Amniotic stem cell (primary cell): ENCODE measurements at places on chromosomes 1 and 21.

DNA sequence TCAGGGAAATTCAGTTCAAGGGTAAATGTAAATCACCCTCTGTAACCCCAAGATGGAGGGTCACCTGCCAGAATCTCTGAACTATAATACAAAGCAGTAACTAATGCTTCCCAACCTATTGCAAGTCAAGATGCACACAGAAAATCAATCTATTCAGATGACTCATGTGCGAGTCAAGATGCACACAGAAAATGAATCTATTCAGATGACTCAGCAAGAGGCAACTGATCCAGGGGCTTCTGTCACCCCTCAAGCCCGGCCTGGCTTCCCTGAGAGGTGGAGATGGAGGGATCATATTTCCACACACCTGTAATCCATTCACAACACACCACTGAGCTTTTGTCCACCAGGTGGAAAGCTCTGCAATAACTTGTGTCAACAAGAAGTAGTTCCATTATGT lies 17.4 kb upstream of the HIVEP3 start:
- DNase-seq, result no peak

- DNase-seq, result peak; percentile 78
These were observed 8.2 kb upstream of the SSX2IP start for GRCh38 chr1:84698151-84699110.

- DNase-seq, result no peak
These were observed 2.5 kb downstream of the MR1 start for GRCh38 chr1:181036107-181036836.

DNA sequence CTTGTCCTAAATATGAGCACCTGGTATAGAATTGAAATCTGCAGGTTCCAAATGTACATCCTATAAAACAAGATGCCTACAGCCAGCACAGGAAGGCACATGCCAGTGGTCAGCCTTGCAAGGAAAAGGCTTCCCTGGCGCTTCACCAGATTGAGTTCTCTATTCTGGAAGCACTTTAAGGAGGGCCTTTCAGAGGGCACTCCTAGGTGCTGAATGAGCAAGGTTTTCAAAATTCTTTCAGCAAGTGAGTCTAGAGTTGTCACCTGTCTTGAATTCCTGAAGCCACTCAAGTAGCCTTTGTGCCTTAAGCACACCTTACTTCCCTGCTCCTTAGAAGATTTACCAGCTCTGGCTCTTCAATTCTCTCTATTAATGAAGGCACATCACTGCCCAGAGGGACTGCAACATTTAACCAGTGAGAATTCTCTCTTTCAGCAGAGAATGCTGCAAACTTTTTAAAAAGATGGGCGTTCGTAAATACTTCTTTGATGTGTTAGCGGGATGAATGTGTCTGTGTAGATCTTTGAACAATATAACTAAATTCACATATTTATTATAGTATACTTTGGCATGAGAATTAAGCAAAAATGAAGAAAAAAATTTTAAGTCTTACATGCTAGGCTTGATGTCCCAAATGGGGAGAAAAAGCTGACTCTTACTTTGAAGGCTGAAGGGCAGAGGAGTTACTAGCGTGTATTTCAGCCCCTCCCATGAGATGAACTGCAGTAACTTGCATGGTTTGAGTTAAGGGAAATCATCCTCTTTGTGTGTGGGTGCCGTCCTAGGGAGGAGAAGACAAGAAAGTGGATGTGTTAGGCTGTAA lies 162.0 kb downstream of the NTPCR start:
- DNase-seq, result no peak

GRCh38 chr1:156571261-156571852 lies 1.0 kb downstream of the IQGAP3 start:
- DNase-seq, result peak; percentile 91

DNA sequence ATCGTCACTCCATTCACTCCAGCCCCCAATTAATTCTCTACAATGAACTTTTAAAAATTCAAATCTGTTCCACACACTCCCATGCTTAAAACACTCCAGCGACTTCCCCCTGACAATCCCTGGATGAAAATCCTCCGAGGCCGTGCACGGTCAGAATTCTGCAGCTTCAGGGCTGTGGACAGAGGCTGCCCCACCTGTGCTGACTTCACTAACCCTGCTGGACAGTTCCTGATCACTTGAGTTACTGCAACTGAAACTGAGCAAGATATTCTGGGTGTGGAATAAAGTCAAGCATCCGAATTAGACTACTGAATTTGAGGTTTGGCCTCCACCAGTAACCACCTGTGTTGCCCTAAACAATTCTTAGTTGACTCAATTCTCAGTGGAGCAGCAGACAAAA lies 1.0 kb upstream of the JAK1 start:
- DNase-seq, result no peak

- DNase-seq, result no peak
These were observed 77.6 kb upstream of the CD34 start for GRCh38 chr1:207988326-207989165.

GRCh38 chr1:182685215-182685614 lies 828 bp upstream of the RGS8 start:
- DNase-seq, result no peak
